Activated naive CD4-positive, alpha-beta T cell (primary cell): ENCODE measurements at places on chromosomes 2 and 18.

GRCh38 chr18:11514267-11514666 is 95.1 kb upstream of the SLC35G4 start:
- no peak for DNase-seq

DNA sequence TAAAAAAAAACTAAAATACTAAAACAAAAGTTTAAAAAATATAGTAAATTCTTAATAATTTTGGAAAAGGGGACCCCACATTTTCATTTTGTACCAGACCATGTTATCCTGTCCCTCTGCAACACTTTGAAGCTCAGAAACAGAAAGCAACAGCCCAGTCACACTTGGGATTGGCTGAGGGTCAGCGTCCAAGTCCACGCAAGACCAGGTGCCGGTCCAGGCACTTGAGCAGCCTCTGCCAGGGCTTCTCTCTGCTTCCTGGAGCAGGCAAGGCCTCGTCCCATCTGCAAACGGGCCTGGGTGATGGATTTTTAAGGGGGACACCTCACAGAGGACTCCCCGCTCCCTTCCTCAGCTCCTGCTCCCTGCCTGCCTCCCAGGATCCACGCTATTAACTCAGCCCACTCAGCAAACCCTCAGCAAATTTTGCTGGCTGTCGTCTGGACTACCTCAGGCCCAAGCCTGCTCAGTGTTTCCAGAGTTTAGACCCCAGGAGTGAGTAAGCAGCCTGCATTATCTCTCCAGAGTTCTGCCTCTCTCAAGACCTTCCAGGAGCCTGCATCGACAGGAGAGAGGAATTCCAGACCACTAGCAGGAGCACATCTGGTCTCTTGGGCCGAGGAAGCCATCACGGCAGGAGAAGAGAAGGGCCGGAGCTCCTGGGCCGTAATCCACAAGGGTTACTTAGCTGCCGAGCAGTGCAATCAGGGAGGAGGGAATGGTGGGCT is 88.7 kb upstream of the STPG4 start:
- DNase-seq: no peak

DNA sequence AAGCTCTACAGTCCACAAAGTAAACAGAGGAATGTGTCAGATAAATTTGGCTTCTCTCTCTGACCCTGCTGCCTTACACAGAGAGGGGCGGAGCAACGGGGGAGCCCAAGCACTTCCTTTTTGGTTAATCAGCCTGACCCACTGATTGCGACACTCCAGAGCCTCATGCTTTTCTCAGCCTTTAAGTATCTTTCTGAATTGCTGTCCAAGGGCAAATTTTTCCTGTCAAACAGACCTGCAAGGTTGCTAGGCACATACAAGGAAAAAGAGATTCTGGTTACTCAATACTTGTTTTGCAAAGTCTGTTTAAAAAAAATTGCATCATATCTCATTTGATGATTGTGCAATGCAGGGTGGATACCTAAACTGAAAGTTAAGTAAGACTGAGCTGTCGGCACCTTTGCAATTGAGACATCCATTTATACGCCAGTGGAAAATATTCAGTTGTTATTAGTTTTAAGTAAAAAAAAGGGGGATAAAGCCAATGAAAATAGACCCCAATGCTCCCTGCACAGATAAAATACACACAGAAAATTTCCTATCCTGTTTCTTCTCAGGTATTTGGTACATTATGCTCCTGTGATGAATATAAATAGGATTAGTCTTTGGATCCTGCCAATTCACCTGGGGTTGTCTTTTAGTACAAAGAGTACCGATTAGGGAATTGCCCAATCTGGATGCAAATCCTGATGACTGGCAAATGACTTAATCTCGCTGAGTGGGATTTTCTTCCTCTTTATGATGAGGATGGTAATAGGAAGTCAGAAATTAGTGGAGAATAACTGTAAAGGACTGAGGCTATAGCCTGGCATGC is 260.2 kb upstream of the TRIB2 start:
- no peak for DNase-seq

DNA sequence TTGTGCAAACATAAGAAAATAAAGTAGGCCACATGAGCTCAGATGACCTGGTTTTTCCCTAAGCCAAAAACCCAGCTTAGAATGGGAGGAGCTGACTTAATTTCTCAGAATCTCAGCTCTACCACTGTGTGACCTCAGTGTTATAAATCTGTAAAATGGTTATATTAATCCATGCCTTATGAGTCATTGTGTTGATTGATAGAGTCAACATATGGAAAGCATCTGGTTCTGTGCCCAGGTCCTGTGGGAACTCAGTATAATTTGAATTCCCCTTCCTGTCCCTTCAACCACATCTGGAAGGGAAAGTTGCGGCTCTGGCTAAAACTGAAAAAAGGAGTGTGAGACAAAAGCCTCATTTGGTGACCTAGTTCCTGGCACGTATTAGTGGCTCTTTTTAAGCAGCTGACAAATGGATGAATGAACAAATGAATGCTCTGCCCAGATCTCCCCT is 25.7 kb downstream of the TMEM177 start:
- DNase-seq: no peak

GRCh38 chr2:39534095-39534711 is 97.1 kb upstream of the MAP4K3 start:
- DNase-seq: no peak

DNA sequence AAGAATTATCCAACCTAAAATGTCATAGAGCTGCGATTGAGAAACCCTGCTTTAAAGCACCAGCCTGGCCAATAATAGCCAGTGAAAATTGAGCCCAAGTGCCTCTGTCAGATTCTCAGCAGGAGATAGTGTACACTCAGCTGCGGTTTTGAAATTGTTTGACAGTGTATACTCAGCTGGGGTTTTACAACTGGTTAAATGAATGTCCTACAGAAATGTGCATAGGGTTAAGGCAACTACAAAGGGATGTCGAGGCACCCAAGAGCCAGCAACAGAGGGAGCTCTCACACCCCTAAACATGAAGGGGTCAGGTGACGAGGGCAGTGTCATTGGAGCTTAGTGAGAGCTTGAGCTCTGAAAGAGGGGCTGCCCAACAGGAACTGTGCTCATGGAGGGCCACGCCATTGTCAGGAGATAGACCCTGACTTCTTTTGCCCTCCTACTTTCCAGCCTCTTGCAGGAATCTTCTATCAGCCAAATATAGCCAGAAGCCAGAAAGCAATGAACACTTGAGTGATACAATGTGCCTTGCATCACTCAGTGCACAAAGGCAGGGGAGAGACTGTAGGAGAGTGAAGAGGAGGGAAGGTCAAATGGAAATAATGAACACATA is 15.1 kb downstream of the ACTG2 start:
- DNase-seq: no peak

DNA sequence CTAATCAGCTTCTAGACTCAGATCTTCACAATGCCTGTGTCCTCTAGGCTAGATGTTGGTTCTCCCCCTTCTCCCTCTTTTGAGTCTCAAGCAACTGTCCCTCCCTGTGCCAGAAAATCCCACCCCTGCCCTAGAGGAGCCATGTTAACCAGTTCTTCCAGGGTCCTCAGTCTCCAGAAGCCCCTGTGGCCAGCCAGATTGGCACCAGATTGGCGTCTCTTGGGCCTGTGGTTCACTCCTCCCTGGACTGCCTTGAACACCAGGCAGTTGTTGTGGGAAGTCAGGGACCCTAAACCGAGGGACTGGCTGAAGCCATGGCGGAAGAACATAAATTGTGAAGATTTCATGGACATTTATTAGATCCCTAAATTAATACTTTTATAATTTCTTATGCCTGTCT is 36.6 kb downstream of the CYP26B1 start:
- DNase-seq: no peak

- no peak for DNase-seq
These were observed 361.4 kb upstream of the ID2 start for GRCh38 chr2:8320311-8321066.

GRCh38 chr18:12026562-12026961 is 45.3 kb downstream of the IMPA2 start:
- DNase-seq: no peak

DNA sequence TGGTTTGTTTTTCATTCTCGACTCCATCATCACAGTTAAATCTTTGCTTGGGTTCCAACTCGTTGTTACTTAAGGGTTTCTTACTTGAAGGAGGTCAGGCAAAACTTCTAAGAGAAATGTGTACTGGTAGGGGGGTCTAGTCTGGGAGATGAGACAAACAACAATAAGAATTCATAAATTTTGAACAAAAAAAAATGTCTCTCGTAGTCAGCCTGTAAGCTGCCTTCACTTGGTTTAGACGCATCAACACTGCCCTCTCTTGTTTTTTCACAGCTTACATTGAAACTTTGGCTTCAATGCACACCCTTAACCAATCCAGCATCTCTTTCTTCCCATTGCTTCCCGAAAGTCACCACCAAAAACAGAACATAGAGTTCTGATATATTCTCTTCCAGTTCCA is 576.4 kb upstream of the PIK3C3 start:
- DNase-seq: no peak

- DNase-seq: no peak
These were observed 247.0 kb upstream of the SYT4 start for GRCh38 chr18:43524260-43524659.

DNA sequence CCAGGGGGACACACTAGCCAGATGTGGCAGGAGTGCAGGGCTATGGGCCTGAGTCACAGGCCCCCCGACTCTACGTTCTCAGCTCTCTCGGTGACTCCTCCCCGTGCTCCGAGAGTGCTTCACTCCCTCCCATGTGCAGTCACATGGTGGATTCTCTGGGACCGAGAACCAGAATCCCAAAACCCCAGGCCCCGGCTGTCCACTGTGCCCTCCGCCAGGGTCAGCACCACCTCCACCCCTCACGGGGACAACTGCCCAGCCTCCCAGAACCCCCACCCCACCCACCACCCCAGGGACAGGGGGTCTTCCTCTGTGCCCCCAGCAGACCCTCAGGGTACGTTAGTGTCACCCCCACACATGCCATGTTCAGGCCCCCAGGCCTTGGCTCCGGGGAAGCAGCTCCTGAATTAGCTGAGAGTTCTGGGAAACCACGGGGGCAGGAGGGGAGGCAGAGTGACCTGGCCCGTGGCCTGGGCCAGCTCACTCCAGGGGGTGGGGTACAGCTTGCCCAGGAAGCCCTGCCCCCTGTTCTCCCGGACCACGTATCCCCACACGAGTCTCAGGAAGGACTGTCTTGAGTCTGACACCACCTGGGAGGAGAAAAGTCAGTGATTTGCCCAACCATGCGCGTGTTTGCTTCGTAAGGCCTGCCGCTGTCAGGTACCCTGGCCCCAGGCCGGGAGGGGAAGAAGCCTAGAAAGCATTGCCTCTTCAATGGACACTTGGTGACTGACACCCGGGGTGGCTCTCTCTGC is 4.4 kb downstream of the RAMP1 start:
- DNase-seq: no peak
